Hematopoietic multipotent progenitor cell treated with erythropoietin and hydrocortisone succinate and interleukin-3 and kit ligand, for 17 days (in vitro differentiated cells): ENCODE measurements at places on chromosomes 6 and 20.
A peak's percentile ranks its signal among the peaks of the same experiment; 100 is the strongest.

DNA sequence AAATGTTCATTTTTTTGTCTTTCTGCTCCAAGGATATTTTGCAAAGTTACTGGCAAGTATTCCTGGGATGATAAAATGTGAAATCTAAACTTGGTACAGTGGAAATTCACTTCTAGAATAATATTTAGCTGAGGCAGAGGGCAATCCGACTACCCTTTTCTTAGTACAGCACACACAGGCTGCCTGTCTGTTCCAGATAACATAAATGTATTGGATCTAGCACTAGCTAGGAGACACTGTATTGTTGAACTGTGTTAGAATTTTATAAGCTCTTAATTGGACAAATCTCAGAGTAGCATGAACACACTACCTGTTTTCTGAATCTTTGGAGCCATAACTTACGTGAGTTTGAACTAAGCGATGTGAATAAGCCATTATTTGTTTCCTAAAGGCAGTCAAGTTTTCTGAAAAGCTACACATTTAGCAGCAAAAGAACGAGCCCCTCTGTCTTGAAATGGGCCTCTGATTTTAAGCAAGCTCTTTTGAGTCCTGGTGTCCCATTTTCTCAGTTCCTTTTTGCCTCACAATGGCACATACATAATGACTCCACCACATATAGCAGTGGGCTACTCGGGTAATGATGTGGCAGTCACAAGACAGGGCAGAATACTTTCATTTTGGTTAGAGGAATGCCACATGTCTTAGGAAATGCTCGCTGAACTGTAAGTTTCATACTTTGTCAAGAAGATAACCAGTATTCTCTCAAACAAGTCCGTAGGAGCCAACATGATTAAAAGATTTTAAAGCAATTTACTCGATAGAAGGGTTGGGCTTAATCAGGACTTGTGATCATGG is 116.5 kb upstream of the ESR1 start:
- DNase-seq, result no peak

GRCh38 chr6:14290772-14291330 is 173.3 kb downstream of the CD83 start:
- no peak for DNase-seq

DNA sequence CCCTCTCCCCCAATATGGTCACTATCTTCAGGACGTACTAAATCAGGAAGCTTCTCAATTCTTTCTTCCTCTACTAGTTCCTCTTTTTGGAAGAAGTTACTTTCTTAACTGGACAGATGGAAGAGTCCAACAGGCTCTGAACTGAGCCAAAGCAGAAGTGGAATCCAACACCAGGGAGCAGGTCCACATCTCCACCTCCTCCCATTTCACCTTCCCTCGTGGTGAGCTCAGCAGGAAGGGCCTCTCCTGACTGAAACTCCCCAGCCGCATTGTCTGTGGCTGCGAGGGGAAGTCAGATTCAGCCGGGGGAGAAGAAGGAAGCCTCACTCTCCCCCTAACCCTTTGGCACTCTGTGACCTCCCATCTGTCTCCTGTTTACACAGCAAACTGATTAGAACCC is 63.8 kb upstream of the UST start:
- DNase-seq, result no peak

DNA sequence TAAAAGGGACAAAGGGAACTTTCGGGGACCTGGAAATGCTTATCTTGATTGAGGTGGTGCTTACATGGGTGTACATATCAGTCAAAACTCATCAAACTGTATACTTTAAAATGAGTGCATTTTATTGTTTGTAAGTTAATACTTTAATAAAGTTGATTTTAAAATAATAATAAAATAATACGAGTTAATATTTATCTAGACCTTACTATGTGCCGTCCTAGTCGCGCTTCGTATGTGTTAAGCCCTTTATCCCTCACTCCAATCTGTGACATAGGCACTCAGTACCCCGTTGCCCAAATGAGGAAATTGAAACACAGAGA is 47.5 kb downstream of the PDYN start:
- no peak for DNase-seq

DNA sequence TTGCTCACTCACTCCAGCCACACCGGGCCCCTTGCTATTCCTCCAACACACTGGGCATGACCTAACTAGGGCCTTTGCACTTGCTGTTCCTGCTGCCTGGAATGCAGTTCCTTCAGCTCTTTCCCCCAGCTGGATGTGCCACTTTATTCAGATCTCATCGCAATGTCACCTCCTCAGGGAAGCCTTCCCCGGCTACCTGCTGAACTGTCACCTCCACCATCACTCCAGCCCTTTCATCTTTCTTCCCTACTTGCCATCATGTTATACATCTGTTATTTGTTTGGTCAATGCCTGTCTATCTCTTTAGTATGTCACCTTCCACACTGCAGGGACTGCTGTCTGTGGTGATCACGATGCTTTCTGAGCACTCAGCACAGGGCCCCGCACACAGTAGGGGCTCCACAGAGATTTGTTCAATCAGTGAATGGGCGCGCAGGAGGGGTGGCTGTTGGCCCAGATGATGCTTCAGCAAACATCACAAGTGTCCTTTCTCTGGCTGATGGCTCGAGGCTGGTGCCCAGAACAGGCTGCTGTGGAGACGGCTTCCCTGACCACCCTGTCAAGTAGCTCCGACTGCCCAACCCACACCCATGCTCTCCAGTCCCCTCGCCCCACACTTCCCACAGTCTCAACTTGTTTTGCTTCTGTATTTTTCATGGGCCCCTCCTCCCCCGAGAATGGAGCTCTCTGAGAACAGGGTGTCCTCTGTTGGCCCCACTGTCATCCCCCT is 31.8 kb downstream of the CEBPB start:
- DNase-seq, result no peak

- no peak for DNase-seq
These were observed 234.5 kb downstream of the LRFN2 start for GRCh38 chr6:40352527-40353170.

DNA sequence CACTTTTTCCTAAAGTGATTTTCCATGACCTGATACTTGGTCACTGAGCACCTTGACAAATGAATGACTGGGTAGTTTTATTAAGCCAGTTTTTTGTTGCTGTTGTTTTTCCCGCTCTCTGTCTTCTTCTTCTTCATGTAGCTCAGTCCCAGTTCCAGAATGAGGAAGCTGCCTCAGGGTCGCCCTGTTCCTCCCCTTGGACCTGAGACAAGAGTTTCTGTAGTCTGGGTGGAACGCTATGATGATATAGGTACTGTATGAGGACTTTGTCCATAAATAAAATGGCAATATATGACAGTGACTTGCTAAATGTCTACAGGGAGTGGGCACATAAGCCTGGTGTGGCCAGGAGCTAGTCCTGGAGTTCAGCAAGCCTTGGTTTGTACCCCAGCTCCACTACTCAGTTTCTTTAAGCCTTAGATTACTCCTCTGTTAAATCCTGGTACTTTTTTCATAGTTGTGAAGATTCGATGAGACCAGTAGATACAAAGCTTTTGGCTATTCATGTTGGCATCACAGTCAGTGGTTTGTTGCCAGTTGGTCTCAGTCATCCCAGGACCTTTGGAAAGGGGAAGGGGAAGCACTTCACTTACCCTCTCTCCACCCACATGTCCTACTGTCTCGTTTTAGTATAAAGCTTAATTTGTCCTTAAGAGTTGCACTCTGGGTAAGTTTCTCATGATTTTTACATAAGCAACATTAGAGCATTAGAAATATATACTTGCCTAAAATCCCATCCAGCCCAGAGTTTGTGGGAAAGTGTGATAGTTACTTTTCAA is 11.1 kb upstream of the ADIG start:
- DNase-seq, result no peak

- DNase-seq, result peak; percentile 55
These were observed 39.7 kb upstream of the TULP1 start for GRCh38 chr6:35552285-35552917.

DNA sequence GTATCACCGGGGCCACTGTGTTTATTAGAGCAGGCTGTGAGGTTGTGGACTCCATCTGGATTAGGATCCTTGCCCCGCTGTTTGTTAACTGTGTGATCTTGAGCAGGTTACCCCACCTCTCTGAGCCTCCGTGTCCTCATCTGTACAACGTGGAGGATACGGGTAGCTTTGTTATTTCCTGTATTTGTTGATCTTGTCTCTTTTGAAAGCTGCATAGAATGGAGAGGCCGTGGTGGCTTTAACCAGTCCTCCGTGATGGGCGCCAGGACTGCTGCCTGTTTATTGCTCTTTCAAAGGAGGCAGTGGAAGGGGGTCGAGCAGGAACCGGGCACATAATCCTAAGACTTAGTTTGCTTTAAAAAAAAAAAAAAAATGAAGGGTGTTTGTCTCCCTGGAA is 22.9 kb downstream of the BCAS4 start:
- no peak for DNase-seq

GRCh38 chr6:56096946-56097621 is 150.3 kb downstream of the COL21A1 start:
- no peak for DNase-seq

DNA sequence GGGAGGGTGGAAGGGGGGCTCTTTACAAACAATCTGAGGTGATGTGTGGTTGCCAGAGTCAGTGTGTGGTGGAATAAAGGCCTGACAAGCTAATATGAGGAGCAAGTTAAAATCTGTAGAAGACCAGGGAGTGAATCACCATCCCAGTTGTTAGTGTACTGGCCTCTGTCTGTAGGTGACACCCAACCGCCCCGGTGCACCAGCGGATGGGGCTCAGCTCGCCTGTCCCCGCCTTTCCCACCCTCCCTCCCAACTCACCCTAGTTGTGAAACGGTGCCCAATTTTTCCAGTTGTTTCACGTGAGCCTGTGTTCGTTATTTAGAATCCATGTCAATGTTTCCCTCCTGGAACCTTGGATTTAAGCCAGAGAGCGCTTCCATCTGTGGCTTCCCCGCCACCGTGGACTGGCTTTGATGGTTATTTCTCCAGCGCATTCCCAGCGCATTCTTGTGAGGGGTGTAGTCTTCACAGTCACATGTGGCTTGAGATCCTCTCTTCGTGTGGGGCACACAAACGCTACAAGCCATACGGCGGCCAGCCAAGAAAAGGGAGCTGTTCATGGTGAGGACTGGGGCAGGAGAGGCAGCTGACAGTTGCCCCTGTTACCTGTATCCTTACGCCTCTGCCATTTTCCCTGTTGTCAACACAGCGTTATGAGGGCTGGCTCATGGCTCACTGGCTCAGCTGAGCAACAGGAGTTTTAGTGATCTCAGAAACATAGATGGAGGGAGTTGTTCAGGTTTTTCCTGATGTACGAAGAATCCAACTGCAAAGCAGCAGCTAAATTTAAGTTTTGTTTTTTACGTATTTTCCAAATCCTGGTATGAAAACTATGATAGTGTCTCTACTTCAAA is 137.6 kb downstream of the ZDHHC14 start:
- no peak for DNase-seq

DNA sequence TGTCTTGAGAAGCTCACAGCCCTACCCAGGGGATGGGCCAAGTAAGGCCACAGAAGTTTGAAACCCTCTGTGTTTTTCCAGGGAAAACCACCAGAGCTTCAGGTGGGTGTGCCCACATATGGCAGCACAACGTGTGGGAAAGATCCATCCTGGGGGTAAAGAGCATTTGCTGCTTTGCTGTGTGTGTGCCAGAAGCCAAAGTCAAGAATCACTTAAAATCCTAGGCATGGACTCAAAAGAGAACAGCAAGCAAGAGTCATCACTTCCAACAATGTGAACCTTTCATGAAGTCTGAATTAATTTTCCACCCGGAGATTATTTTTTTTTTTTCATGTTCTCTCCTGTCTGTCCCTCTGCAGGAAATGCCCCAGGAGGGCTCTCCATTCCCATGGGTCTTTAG is 308.2 kb upstream of the SGK1 start:
- no peak for DNase-seq

DNA sequence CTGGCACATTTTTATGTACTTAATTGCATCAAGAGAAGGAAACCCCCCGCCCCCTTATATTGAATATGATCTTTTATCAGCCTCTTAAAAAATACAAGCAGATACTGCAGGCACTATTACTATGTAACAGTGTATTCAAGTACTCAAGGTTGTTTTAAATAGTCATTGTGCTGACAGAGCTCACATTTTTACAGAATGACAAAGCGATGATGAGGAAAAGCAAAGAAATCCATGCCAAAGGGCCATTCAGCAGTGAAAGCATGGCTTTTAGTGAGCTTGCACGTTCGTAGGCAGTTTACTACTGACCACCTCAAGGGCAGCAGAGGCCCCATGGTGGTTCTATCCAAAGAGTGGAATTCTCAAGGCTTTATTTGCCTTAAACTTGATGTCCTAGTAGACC is 146.8 kb downstream of the RPS12 start:
- no peak for DNase-seq

DNA sequence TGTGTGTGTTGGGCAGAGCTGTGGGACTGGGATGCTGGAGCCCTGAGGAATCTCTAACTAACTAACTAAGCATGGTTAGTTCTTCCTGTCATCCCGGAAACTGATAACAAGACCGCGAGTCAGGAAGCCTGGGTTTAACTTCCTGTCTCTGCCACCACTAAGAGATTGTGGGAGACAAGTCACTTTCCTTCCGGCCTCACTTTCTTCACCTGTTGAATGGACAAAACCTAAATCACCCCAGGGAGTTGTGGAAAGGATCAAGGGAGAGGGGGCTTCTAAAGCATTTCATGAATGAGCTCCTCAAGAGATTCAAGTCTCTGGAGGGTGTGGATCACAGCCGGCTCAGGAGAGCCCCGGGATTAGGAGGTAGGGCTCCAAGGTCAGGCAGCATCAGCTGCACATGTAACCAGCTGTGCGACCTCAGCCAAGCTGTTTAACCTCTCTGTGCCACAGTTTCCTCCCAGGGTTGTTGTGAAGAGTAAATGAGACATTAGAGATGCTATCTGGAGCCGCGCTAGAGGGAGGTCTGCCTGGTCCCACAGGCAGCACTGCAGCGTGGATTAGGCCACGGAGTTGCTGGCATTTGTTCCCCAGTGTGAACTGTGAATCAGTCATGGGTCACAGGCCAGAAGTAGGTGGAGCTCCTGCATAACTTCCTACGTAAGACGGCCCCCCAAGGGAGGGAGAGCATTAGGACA is 105.1 kb downstream of the TOX2 start:
- no peak for DNase-seq

- DNase-seq, result no peak
These were observed 191.2 kb upstream of the TCF21 start for GRCh38 chr6:133697666-133698065.

DNA sequence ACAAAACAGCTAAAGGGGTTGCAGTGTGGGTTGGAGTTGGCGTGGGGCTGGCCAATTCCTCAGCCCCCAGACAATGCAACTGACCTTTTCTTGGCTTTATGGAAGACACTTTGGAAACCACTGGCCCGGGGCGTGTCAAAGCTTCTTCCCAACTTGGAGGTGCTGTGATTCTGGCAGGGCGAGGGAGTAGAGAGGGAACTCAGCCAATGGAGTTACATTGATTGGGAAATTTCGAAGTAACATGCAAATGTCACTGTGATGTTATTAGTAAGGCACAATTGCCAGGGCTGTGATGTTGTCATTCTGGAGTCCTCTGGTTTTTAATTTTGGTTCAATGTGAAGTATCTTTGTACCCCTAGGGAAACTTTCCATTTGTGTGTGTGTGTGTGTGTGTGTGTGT is 41.5 kb upstream of the EPB41L1 start:
- no peak for DNase-seq

DNA sequence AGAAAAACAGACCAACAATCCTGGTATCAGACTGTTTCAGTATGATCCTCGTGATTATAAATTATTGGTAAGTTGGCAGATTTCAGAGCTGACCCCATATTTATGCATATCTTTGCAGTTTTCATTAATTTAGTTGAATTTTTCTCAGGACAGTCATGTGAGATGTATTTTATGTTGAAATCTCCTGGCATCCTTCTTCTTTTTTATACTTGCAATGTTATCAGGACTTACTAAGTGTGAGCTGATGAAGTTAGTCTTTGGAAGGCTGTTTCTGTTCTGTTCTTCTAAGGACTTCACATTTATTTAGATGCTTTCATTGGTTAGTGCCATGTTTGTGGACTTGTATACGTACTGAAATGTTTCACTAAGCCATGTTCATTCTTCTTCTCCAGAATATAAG is 17.2 kb downstream of the SMPDL3A start:
- DNase-seq, result no peak
